Stimulated activated CD4-positive, alpha-beta T cell treated with anti-CD3 and anti-CD28 coated beads, Interleukin-15, amount 100 ng/mL, for 48 hours (primary cell): ENCODE measurements at places on chromosomes 1 and 21.

GRCh38 chr21:33750017-33750416 lies 107.7 kb downstream of the ITSN1 start:
- no peak for DNase-seq

DNA sequence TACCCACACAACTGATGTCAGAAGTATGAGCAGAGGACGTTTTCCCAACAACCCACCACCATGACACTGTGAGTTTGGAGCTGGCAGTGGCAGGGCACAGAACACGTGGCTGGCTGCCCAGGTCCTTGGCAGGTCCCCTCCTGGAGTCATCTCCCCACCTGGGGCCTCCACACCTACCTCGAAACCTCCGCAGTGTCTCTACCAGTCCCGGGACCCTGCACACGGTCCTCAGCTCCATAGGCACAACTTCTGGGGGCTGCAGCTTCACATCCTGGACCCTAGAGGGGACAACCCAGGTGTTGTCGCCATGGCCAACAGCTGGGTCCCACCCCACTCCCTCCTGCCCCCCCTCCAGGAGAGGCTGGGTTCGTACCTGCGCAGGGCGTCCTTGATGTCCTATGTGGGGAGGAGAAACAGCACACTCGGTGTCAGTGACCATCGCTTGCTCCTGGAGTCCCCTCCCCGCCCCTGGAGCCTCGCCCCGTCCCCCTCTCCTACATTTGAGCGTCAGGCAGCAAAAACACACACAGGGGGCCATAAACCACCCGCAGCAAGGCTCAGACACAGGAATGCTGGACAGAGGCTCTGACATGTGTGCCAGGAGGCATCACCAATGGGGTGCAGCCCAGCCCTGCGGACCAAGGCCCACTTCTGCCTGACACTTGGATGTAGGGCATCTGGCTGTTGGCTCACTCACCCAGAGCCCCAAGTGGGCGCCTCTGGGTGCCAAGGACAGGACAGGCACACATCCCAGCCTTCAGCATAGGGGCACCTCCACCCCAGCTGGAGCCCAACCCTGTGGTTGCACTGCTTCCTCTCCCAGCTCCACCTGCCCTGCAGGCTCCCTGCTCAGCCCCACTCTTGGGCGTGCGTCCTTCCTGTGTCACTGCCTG lies 9.6 kb downstream of the TRIM11 start:
- DNase-seq: no peak

- no peak for DNase-seq
Measured at GRCh38 chr1:10304295-10304694, 93.9 kb downstream of the KIF1B start.

GRCh38 chr21:45537111-45537745 lies 5.0 kb downstream of the SLC19A1 start:
- DNase-seq: no peak

GRCh38 chr21:24375201-24375600 lies 1232.1 kb downstream of the MRPL39 start:
- no peak for DNase-seq

- no peak for DNase-seq
Measured at GRCh38 chr1:21139601-21140000, 37.1 kb downstream of the EIF4G3 start.

GRCh38 chr1:22613951-22614350 lies 22.5 kb upstream of the C1QA start:
- no peak for DNase-seq

- DNase-seq: peak; percentile 43
Measured at GRCh38 chr1:39410915-39411436, 80.5 kb upstream of the BMP8A start.

- DNase-seq: no peak
Measured at GRCh38 chr1:102875756-102876155, 232.6 kb downstream of the COL11A1 start.

GRCh38 chr1:66834926-66835325 lies 33.9 kb upstream of the INSL5 start:
- no peak for DNase-seq

GRCh38 chr1:190475421-190476141 lies 2.1 kb downstream of the BRINP3 start:
- no peak for DNase-seq

DNA sequence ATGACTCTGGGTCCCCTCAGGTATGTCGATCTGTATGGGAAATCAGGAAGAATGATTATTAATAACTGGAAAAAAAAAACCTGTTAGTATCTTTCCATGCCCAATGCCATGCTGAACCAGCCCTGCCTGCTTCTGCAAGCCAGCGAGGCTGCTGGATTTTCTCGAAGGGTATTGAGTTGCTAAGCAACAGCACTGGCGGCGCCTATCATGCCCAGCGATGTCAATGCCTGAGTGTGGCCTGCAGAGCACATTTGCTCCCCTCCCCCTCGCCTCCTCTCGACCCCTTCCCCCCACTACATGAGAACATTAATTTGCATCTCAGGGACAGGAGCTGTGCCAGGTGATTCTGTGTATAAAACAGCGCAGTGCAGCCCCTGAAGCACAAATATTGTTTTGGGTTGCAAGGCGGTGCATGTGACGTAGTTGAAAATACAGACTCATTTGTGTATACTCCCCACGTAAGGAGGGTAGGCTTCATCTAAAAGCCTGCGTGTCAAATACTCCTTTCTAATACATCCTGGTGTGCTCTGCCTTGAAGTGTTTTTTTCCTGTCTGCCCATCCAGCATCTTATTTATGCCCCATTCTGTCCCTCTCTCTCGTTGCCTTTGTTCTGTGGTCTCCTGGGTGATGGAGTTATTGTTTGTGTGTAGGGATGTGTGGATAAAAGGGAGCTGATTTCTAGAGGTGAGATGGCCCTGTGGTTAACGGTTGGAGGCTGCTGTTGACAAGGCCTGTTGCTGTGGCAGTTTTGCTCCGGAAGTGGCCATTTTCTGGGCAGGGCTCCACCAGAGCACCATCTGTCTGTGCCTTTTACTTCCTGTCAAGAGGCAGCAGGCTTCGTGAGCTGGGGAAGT lies 32.7 kb upstream of the ATP5PO start:
- DNase-seq: peak; percentile 75

- no peak for DNase-seq
Measured at GRCh38 chr1:68919075-68919474, 422.2 kb upstream of the DEPDC1 start.

DNA sequence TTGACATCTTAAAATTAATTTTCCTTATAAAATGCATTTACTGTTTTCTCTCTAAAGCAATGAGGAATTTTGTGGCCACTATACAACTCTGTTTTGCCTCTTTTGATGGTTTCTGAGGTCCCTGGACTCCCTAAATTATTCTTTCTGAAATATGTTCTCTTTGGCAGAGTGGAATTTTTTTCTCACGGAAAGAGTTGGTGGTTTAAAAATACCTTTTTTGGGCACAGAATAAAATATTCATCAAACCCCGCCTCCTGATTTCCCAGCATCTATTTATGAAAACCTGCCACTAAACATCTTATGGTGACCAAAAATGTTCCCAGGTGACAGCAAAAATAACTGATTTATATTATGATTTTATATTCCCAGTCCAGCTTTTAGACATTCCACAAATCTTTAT lies 165.3 kb upstream of the SYT6 start:
- no peak for DNase-seq

GRCh38 chr1:63693944-63694571 lies 79.8 kb upstream of the ROR1 start:
- DNase-seq: no peak

DNA sequence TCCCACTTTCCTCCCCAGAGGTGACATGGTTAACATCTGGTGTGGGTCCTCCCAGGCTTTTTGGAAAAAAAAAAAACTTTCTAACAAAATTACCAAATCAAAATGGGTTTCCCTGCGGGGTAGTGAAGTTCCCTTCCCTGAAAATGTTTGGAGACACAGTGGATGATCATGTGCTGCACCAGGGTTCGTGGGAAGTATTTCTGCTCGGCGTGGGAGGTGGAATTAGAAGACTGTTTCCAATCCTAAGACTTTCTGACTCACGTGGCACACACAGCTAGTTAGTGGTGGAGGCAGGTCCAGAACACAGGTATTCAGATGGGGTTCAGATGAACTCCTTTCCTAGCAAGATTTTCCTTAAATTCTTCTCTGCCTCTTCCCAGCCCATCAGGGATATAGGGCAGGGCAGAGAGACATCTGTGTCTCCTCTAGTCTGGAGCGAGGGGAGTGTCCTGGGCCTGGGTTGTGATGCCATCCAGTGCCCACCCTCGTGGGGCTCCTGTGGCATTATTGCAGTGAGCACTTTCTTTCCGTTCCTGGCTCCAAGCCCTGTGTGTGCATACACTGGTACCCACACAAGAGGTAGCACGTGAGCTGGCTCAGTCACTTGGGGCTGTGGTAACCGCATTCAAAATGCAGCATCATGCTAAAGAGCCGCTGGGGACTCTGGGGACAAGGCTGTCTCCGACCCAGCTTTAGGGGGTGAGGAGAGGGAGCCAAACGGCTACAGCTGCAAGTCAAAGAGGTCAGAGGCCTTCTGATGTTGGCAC lies 27.5 kb downstream of the KCNC4 start:
- DNase-seq: no peak

DNA sequence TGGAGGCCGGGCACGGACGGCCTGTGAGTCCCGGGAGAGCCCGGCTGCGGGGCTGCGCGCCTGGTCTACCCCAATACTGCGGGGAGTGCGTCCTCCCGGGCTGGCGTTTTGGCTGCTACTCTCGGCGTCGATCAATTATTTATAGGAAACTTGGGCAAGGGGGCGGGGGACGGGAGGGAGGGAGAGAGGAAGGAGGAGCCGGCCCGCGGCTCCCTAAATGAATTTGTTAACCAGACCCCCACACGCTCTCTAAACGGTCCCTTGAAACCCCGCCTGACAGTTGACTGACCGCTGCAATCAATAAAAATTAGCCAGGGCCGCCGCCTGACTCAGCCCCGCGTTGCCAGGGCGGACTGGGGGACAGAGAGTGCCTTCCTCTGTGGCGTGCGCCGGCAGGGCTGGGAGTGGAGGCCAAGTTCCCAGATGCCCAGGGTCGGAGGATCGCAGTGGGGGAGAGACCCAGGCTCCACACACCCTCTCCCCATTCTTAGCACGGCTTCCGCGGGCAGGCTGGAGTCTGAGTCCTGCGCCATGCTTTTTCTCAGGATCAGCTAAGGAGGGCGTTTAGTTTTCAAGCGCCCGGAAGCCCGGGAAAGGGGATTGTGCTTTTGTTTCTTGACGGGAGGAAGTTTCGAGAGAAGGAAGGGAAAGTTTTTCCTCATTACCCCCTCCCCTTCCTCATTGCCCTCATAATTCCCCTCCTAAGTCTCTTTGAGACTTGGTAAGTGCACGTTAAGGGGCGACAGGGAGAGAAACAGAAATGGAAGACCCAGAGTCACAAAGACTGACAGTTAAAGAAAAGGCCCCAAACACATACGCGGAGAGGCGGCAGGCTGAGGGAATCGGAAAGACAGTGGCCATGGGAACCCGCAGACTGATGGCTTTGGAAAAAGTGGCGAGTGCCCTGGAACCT lies 6.2 kb downstream of the PAX7 start:
- DNase-seq: no peak

- no peak for DNase-seq
Measured at GRCh38 chr1:10957133-10957532, 55.3 kb upstream of the TARDBP start.

DNA sequence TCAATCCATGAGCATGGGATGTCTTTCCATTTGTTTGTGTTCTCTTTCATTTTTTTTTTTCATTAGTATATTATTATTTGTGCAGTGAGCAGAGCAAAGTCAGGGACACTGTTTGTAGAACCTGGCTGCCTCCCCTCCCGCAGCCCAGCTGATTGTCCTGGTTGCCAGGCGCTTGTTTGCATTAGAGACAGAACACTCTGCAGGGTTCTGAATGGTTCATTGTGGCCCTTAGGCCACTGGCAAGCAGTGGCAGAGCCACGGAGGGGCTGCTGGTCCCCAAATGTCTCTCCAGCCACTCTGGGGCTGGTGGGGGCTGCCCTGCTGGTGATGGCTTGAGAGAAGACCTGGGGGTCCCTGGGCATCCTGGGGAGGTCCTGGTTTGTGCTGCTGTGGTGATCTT lies 29.0 kb downstream of the ETS2 start:
- DNase-seq: no peak

DNA sequence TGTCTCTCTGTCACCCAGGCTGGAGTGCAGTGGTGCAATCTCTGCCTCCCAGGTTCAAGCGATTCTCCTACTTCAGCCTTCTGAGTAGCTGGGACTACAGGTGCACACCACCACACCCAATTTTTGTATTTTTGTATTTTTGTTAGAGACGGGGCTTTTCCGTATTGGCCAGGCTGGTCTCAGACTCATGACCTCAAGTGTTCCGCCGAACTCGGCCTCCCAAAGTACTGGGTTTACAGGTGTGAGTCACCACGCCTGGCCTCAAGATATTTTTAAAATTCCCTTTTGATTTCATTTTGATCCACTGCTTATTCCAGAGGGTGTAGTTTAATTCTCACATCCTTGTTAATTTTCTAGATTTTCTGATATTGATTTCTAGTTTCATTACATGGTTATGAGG lies 3.8 kb downstream of the IFI44L start:
- DNase-seq: no peak

GRCh38 chr1:91243171-91243570 lies 161.5 kb downstream of the HFM1 start:
- no peak for DNase-seq

DNA sequence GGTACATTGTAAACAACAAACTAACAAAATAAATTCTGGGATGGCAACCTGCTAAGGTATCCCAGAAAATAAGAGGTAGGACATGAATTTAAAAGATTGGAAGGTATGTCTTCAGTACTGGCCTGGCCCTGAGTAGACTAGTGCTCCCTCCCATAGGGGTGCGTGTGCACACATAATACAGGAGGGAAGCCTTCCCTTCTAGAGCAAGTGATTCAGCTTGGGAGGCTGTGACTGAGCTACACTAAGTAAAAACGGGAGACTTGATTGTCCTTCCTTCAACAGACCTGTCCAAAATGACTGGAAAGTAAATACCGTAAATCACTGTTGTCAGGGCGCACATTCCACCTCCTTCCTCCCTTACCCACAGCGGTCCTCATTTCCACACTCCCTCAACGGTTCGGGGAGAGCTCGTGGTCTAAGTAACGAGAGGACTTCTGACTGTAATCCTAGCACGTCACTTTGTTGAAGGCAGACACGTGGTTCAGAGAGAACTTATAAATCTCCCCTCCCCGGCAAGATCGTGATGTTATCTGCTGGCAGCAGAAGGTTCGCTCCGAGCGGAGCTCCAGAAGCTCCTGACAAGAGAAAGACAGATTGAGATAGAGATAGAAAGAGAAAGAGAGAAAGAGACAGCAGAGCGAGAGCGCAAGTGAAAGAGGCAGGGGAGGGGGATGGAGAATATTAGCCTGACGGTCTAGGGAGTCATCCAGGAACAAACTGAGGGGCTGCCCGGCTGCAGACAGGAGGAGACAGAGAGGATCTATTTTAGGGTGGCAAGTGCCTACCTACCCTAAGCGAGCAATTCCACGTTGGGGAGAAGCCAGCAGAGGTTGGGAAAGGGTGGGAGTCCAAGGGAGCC lies at the start of gene TGFB2:
TGFB2 (plus strand) TSS at position 523 of the 859 bp plus-strand sequence. CDS start 1,366 bp downstream, outside the sequence.
- DNase-seq: no peak

DNA sequence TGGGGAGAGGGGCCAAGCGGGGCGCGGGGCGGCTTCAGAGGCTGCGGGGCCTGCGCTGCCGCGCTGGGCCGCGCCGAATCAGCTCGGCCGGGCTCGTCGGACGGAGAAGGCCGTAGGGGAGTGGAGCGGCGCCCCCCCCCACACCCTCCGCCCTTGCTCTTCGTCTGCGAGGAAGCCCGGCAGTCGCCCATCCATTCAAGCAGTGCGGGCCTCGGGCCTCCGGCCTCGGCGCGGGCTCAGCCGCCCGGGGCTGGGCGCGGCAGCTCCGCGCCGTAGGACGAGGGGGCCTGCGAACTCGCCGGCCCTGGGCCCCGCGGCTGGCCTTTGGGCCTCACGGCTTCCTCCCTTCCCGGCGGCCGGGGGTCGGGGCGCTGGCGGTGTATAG lies 564 bp downstream of the CTPS1 start:
- DNase-seq: no peak
